ENCODE measurements at places on chromosomes 1 and 21.

DNA sequence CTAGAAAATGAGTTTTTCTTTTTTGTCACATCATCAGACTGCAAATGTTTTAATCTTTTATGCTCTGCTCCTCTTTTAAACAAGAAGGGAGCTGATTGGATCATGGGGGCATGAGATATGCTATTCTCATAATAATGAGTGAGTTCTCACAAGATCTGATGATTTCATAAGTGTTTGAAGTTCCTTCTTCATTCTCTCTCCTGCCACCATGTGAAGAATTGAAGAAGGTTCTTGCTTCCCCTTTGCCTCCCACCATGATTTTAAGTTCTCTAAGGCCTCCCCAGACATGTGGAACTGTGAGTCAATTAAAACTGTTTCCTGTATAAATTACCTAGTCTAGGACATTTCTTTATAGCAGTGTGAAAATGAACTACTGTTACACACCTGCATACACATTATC, 218.2 kb downstream of the NRIP1 start:
- no peak for DNase-seq

GRCh38 chr1:9129266-9130041, 552 bp upstream of the GPR157 start:
- DNase-seq: peak; percentile 98

GRCh38 chr1:44500181-44501046, 95.4 kb downstream of the RNF220 start:
- peak; percentile 84 for DNase-seq

DNA sequence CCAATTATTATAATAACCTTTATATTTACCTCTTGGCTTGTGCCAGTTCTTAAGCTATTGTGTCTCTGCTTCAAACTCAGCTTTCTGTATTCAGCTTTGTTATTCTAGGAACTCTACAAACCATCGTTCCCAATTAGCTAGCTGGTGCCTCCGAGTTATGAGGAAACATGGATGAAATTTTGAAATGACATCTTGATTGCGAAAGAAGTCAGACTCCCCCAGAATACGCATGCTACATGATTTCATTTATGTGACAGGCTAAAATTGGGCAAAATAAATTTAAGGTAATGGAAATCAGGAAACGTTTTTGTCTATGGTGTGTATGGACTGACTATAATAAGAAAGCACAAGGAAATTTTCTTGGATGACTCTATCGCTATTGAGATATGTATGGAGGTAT, 256.8 kb upstream of the NCAM2 start:
- no peak for DNase-seq

DNA sequence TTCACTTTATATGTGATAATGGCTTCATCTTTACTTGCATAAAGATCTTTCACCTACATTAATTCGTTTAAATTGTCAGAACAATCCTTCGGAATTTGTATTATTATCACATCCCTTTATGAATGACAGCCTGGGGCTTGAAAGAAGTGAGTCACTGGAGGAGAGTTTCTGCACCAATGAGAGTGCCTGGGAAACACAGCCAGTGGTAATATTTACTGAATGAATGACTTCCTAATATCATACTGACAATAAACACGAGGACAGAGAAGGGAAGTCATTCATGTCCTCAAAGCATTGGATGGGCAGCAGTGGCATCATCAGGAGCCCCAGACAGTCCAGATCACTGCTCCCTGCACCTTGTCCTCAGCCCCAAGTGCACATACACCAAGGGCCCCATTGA, 40.7 kb upstream of the PDE4B start:
- no peak for DNase-seq

- DNase-seq: no peak
Measured at GRCh38 chr1:197130677-197131304, 15.7 kb downstream of the ASPM start.

DNA sequence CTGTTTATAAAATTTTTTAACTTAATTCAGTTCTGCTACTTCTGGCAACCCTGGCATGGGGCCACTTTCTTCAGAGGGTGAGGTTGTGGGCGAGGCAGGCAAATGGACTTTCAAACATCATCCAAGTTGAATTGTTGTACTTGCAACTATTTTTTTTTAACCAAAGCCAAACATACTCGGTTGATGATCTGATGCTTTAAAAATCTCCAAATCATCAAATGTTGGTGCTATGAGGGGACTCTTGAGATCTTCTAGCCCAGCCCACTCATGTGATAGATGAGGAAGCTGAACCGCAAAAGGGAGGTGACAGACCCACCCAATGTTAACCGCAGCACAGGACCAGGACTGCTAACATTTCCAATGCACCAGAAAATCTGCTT, 6.7 kb downstream of the SLC1A7 start:
- no peak for DNase-seq

DNA sequence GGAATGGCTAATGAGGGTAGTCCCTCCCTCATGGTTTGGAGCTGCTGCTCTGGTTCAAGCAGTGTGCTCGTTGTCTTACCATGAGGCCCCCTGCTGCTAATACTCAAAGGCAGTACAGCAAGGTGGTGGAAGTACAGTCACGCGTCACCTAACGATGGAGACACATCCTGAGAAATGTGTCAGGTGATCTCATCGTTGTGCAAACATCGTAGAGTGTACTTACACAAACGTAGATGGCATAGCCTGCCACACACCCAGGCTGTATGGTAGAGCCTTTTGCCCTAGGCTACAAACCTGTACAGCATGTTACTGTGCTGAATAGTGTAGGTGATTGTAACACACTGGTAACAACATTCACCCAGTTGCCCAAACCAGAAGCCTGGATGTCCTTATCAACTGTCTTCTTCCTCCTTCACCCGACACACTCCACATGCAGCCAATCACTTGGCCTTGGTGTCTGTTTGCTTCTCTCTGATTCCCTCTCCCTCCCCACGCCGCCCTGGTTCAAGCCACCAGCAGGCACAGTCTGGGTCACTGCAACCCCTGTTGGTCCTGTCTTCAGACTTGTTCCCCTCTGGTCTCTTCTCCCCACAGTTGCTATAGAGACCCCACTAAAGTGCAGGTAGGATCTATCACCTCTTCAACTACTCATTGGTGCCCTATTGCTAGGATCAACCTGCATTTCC, 6.0 kb upstream of the KCNA2 start:
- peak; percentile 38 for DNase-seq

GRCh38 chr1:112092656-112093371, 103.3 kb upstream of the KCND3 start:
- peak; percentile 66 for DNase-seq

DNA sequence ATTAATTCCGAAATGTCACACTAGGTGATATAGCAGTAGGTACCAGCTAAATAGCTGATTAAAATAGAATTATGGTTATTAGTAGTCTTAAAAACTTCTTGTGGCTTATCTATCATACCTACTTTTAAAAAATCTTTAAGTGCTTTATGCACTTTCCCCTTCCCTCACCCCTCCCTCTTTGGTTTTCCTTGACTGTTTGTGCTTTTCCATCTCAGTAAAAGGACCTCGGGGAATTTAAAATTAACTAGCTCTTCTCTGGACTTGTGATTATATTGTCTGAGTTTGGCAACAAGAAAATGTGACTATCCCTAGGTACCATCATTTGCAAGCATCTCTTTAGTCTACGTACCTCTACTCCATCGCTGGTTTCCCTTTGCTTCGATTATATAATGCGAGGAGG, 11.2 kb downstream of the COX20 start:
- no peak for DNase-seq

Measured in endodermal cell (in vitro differentiated cells).